Astrocyte (in vitro differentiated cells and primary cell): ENCODE measurements at places on chromosomes 3 and 15.
A peak's percentile ranks its signal among the peaks of the same experiment; 100 is the strongest.

DNA sequence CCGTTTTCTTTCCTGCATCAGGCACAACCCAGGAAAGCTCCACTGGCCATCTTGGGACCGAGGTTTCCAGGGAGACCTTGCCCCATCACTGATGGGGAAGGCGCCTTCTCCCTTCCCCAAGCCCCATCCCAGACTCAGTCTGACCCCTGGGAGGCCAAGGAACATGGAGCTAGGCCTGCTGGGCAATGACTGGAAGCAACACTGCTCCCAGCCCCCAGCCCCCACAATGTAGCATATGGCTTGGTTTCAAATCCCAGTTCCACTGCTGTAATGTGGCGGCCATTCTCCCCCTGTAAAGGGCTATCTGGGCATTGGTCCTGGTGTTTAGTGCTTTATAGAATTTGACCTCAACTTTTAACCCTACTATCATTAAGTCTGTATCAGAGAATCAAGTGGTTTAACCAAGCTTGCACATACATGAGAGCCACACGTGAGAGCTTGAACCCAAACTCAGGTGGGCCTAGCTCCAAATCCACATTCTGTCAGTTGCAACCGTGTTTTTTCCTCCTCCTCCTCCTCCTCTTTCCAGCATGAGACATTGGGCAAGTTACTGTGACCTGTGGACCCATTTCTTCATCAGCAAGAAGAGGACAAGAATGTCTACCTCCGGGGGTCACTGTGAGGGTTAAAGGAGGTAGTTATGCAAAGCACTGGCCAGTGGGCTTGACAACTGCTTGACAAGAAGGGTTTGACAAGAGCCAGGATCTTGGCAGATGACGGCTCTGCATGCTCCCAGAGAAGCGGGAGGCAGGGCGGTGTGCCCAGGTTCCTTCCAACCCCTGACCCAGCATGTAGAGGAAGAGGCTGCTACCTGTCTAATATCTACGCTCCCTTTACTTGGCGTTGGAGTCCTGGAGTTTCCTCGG lies 37.4 kb downstream of the KLHL25 start:
- DNase-seq = no peak

DNA sequence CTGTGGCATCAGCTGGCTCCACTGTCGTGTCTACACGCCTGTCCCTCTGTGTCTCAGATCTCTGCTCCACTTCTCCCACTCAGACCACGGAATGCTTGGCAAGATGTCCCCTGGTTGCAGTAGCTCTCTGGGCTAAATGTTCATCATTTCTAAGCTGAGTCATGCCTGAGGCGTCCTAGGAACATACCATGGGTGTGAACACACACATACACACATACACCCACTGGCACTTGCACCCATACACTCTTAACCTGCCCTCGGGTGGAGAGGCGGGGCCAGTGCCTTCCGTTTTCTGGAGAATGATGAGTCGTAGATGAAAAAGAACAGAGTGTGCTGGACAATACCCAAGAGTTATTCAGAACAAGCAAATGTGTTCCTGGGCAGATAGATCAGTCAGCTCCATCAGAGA lies 72.4 kb downstream of the SENP2 start:
- peak; percentile 99 for DNase-seq

DNA sequence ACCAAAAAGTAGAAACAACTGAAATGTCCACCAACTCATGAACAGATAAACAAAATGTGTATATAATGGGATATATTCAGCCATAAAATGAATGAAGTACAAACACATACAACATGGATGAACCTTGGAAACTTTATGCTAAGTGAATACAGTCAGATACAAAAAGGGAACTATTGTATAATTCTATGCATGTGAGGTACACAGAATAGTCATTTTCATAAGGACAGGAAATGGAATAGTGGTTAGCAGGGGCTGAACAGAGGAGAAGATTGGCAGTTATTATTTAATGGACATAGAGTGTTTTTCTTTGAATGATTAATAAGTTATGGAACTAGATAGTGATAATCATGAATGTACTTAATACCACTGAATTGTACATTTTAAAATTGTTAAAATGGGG lies 20.0 kb upstream of the TRANK1 start:
- no peak for DNase-seq

DNA sequence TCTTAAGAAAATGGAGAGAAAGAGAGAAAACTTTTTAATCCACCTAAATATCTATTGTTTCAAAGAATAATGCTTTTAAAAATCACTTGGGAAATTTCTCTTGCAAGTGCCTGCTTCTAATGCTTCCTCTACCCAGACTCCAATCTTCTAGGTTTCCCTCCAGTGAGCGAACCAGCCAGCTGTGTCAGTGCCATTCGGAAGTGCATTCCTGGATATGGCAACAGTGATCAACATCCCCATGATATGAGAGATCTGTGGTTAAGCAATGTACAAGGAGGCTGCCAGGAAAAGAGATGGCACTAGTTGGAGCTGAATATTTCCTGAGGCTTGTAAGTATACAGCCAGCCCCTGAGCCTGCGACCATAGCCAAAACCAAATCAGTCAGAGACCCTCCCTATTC lies 53.3 kb upstream of the KCNMB2 start:
- no peak for DNase-seq

GRCh38 chr15:63335543-63336240 lies 46.0 kb downstream of the CA12 start:
- DNase-seq = no peak

- no peak for DNase-seq
Observed at GRCh38 chr15:85890620-85890980, 95.9 kb upstream of the KLHL25 start.

DNA sequence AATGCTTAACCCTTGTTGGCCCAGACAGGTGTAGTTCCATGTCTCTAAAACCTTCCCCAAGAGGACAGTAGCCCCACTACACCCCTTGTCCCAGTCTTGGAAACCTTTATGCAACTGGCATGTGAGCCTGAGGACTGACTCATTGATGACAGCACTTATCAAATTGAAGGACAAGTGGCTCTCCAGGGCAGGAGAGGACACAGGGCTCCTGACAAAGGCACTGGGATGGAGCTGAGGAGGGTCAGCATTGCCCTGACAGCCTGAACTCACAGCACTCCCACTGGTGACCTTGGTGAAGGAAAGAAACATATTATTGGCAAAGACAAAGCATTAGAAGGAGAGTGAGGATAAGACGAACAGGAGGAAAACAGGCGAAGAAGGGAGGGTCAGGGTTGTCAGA lies 139.9 kb downstream of the EPHB1 start:
- no peak for DNase-seq

- no peak for DNase-seq
Observed at GRCh38 chr3:8345398-8345797, 156.2 kb upstream of the LMCD1 start.

DNA sequence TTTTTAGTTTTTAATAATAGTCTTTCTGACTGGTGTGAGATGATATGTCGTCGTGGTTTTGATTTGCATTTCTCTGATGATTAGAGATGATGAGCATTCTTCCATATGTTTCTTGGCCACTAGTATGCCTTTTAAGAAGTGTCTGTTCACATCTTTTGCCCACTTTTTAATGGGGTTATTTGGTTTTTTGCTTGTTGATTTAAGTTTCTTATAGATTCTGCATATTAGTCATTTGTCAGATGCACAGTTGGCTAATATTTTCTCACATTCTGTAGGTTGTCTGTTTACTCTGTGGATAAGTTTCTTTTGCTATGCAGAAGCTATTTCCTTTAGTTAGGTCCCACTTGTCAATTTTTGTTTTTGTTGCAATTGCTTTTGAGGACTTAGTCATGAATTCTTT lies 185.4 kb downstream of the SUCNR1 start:
- DNase-seq = peak; percentile 56

DNA sequence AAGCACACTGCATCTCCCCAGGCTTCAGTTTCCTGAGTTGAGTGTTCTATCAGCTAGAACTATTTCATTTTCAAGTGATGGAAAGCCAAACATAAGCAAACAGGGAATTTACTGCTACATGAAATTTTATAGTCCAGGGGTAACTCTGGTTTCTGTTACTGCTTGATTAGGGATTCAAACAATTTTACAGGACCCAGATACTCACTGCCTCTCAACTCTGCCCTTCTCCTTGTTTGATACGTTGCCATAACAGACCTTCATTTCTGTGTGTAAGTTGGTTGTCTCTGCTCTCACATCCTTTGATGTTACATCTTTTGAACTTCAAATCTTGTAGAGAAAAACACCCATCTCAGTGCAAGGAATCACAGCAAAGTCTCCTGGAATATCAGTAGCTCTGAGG lies 572.7 kb downstream of the UNC13C start:
- DNase-seq = no peak

DNA sequence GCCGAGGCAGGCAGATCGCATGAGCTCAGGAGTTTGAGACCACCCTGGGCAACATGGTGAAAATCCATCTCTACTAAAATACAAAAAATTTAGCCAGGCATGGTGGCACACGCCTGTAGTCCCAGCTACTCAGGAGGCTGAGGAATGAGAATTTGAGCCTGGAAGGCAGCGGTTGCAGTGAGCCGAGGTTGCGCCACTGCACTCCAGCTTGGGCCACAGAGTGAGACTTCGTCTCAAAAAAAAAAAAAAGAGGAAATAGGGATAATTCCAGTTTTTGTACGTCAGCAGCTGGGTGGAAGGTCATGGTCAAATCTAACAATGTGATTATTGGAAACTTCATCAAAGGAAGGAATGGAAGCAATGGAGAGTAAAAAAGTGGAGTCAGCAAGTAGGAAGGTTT lies 3.1 kb downstream of the CMC1 start:
- DNase-seq = no peak

DNA sequence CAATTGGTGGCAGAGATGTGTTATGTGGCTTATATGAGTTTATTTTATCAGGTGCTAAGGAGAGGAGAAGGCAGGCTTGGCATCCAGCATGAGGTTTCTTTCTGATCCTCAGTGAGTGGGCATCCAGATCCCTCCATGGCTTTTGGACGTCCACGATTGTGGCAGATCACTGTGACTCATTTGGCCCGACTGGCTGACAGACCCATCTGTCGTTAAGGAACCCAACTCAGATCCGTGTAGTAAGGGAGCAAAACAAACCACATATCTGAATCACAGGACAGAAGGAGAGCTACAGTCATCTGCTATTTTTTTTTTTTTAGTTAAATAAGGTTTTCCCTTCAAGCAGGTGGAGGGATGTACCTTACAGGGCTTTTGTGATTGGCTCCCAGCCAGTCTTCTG lies 197.0 kb upstream of the KCNH8 start:
- no peak for DNase-seq

DNA sequence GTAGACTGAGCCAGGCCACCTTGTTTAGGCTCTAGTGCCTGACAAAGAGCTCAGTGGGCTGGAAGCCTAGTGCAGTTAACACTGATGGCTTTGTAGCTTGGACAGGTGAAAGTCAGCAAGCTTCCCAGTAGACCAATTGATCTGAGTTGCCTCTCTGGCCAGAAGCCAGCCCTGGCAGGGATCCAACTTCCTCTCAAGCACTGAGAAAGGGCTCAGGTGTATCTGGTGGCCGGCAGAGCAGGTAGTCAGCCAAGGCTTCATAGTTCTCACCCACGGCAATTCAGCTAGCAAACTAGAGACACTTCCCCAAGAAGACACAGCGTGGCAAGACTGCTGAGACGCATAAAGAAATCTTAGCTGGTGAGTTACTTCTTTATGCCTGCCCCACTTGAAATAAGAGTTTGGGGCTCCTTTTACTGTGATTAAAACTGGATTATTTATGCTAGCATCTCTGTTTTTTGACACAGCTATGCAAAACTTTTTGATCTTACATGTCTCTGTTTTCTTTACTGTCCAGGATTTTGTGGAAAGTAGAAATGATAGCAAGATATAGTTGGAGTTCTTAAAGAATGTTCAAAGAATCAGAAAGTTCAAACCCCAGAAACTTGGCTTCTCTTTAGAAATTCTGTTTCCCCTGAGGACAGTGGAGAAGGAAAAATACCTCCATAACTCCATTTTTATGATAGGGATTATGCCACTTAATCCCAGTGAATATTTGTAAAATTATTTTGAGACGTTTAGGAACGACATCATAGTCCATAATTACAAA lies 8.4 kb upstream of the CA12 start:
- DNase-seq = no peak

GRCh38 chr3:81531846-81532245 lies 229.6 kb downstream of the GBE1 start:
- no peak for DNase-seq

DNA sequence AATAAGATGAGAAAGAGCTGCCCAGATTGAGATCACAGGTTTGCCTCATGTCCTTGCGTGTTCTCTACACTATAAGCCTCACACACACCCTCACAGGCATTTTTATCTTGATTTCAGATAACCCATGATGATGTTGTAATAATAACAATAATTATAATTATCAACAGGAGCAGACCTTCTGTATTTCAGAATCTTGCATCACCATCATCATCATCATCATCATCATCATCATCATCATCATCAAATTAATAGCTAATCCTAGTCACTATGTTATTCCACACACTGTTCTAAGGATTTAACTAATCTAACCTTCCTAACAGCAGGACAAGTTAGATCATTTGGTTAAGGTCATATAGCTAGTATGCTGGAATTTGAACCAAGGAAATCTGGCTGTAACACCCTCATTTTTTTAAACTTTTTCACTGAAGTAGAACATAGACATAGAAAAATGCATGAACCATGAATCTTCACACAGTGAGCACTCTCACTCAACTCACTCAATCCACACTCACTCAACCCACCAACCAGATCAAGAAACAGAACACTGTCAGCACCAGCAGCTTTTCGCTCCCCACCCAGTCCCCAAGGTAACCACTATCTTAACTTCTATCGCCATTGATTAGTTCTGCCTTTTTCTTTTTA lies 1.8 kb upstream of the SH2D7 start:
- DNase-seq = no peak

GRCh38 chr3:41259449-41260062 lies 60.3 kb downstream of the CTNNB1 start:
- peak; percentile 33 for DNase-seq

DNA sequence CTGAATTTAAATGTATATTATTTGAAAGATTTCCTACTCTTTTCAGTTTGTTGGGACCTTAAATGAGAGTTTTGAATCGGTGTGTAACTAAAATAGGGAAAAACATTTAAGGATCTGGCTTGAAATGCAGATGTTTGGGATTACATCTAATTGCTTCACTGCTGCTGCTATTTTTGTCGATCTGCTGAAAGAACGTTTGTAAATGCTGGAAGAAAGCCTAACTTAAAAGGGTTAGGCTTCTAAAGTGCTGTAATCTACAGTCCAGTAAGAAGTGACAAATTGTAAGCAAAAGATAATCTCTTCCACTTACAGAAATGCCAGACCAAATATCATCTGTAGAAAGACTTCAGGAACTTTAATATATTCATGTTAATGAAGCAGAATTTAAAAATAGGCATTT lies 691.6 kb downstream of the ZNF385D start:
- DNase-seq = no peak

- DNase-seq = no peak
Observed at GRCh38 chr3:126751611-126752302, 47.7 kb downstream of the CHCHD6 start.

DNA sequence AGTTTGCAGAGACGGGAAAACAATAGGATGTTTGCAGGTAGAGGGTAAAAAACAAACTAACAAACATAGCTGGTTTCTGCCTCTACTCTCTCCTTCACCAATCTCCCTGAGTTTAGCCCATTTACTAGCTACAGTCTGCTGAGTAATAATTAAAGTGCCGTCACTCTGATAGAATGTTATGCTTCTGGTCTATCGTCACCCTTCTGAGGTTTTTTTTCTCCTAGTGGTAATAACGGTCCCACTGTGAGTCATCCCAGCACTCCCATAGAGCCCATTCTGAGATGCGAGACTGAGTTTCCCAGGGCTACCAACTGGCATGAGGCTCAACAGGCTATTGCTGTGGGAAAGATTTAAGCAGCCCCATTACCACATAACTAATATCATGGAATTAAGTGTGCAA lies 56.4 kb downstream of the PLAAT1 start:
- peak; percentile 91 for DNase-seq
